ENCODE measurements at places on chromosomes 2 and 18. TPM values are rescaled to one million over a fixed set of nuclear protein-coding genes. Genes with fewer than 3 reads are reported as not detected.

DNA sequence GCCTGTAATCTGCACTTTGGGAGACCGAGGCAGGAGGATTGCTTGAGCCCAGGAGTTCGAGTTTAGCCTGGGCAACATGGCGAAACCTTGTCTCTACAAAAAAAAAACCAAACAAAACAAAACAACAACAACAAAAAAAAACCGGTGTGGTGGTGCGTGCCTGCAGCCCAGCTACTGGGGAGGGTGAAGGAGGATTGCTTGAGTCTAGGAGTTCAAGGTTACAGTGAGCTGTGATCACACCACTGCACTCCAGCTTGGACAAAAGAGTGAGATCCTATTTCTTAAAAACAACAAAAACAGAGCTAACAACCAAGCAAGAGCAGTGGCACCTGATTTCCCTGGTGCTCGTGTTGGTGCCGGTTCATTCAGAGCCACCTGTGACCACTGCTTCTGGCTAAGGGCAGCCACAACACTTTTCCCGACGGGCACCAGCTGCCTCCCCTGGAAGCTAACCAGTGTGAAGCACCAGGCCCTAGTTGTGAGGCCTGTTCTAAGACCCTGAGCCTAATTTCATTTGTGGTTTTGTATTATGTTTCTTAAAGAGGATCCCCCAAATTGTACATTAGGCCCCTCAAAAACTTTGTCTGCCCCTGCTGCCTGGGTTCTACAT lies 1.3 kb downstream of the AOX1 start:
- H3K4me3 ChIP-seq: peak overlapping the region; percentile 51
- no peaks in the 10 kb centered on the region for H3K36me3 ChIP-seq
- peaks cover 12% of the 10 kb centered on the region for H3K4me1 ChIP-seq
- no peak overlapping the region for H3K27ac ChIP-seq

DNA sequence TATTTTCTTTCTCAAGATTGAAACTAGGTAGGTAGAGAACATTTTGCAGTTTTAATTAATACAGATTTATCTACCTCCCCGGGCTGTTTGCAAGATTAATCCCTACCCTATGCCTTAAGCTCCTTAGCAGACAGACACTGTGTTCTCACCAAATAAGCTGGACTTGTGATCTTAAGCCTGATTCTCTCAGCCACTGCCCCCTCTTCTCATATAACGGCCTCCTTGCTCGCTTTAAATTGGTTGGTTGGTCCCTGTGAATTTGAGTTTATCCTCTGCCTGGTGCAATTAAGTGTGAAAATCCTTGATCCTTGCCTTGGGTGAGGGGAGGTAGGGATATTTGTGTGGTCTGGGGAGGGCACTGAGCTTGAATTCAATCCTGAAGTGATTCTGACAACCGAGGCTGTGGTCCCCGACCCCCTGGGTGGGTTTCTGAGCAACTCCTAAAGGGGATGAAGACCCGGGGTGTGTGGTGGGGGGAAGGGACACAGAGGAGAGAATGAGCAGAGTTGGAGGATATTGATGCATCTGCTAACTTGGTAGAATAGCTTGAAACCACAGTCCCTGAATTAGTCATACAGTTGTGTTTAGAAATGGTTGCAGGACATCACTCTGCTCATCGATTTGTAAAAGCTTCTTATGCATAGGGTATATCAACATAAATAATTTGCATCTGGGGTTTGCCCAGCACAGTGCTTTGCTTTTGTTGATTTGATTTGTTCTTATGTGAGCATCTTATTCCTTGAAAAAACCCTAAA lies 36.9 kb upstream of the NCKAP5 start:
- H3K36me3 ChIP-seq: no peaks in the 10 kb centered on the region
- H3K4me1 ChIP-seq: no peaks in the 10 kb centered on the region
- H3K27me3 ChIP-seq: no peaks in the 10 kb centered on the region
- no peak for DNase-seq
- H3K4me3 ChIP-seq: no peak overlapping the region
- no peak overlapping the region for H3K27ac ChIP-seq

- H3K27me3 ChIP-seq: no peaks in the 10 kb centered on the region
- no peaks in the 10 kb centered on the region for H3K36me3 ChIP-seq
- no peaks in the 10 kb centered on the region for H3K4me1 ChIP-seq
- no peak overlapping the region for H3K4me3 ChIP-seq
- DNase-seq: no peak
These were observed 70.3 kb upstream of the IL1R2 start for GRCh38 chr2:101921319-101921952.

DNA sequence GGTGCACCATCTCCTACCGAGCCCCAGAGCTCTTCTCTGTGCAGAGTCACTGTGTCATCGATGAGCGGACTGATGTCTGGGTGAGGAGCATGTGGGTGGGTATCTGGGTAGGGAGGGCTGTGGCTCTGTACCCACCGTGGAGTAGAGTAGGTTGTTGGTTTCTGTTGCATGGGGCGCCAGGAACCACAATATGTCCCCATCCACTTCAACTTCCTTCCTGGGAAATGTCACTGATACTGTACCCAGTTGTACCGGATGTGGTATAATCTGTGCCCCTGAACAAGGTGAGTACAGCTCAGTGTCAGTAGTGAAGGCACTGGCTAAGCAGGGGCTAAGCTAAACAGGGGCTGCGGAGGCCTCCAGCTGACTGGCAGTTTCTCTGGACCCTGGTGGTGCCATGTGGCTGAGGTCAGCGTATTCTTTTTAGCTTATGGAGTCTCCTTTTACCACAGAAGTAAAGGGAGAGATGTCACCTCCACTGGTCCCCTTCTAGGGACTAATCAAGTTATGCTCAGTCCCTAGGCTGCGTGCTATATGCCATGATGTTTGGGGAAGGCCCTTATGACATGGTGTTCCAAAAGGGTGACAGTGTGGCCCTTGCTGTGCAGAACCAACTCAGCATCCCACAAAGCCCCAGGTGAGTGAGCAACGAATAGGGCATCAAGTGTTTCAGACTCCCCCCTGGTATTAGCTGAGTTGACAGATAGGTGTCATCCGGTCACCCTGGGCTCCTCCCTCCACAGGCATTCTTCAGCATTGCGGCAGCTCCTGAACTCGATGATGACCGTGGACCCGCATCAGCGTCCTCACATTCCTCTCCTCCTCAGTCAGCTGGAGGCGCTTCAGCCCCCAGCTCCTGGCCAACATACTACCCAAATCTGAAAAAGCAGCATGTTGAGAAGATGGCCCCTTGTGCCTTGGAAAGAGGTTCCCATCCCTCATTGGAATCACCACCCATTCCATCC lies 2.7 kb downstream of the STK16 start:
- peaks cover 83% of the 10 kb centered on the region for H3K4me1 ChIP-seq
- peaks cover 36% of the 10 kb centered on the region for H3K36me3 ChIP-seq
- H3K27me3 ChIP-seq: no peaks in the 10 kb centered on the region
- H3K4me3 ChIP-seq: no peak overlapping the region
- DNase-seq: no peak

DNA sequence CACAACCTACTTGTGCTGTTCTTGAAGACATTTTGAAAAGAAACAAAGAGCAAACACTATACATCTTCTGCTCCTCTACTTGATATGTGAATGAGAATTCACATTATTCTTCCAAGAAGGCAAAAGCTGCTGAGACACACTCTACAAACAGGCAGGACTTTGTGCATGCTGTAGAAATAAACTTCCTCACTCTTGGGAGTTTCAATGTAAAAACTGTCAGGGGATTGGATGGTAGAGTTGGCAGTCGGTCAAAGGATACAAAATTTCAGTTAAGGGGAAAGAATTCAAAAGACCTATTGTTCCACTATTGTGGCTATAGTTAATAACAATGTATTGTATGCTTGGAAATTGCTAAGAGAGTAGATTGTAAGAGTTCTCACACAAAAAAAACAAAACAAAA lies 196.3 kb downstream of the MC4R start:
- H3K4me3 ChIP-seq: no peak overlapping the region
- H3K36me3 ChIP-seq: no peaks in the 10 kb centered on the region
- H3K27ac ChIP-seq: no peak overlapping the region
- DNase-seq: no peak
- H3K4me1 ChIP-seq: no peaks in the 10 kb centered on the region
- no peaks in the 10 kb centered on the region for H3K27me3 ChIP-seq

GRCh38 chr2:107817378-107817777 lies 9.3 kb upstream of the RGPD4 start:
- no peaks in the 10 kb centered on the region for H3K27me3 ChIP-seq
- no peaks in the 10 kb centered on the region for H3K4me1 ChIP-seq
- DNase-seq: no peak
- no peak overlapping the region for H3K4me3 ChIP-seq

Gene ARHGAP28
- 177 TPM for polyA plus RNA-seq

Gene MAPK4
- polyA plus RNA-seq: 1.6 TPM

All from left lung (tissue), 14 donors.